A549 treated with Hydrocortisone at 1 μM for 4 hours (cell line): ENCODE measurements at places on chromosomes 5 and 9. TPM values are rescaled to one million over a fixed set of nuclear protein-coding genes. Genes with fewer than 3 reads are reported as not detected.

MAMDC2 gene
- 0.16 to 0.35 TPM (median 0.28 TPM) in 5 replicates for total RNA-seq

DEPDC1B gene
- 13.2 to 17.6 TPM (median 15.0 TPM) in 5 replicates for total RNA-seq

OR1Q1 gene
- total RNA-seq, result not detected in 5 replicates

IFNA13 gene
- total RNA-seq, result not detected in 5 replicates

PCDHB13 gene
- total RNA-seq, result 0.06 to 0.09 TPM (median 0.09 TPM) in 4 of 5 replicates, not detected in the other

ANAPC2 gene
- 26.9 to 35.9 TPM (median 31.9 TPM) in 5 replicates for total RNA-seq

TNFSF15 gene
- total RNA-seq, result 0.08 to 0.14 TPM (median 0.10 TPM) in 5 replicates

S1PR3 gene
- 85.7 to 98.5 TPM (median 95.8 TPM) in 5 replicates for total RNA-seq

FST gene
- total RNA-seq, result 1.3 to 2.3 TPM (median 1.9 TPM) in 5 replicates

IFNK gene
- 0.09 TPM in 1 of 5 replicates, not detected in the others for total RNA-seq

NCBP1 gene
- 23.8 to 27.8 TPM (median 26.1 TPM) in 5 replicates for total RNA-seq

ANKRD31 gene
- 0.03 to 0.07 TPM (median 0.05 TPM) in 5 replicates for total RNA-seq

C7 gene
- total RNA-seq, result not detected in 5 replicates

PRRC1 gene
- 40.7 to 52.5 TPM (median 49.7 TPM) in 5 replicates for total RNA-seq

HSPB3 gene
- total RNA-seq, result 0.23 TPM in 1 of 5 replicates, not detected in the others

TNC gene
- 0.42 to 1.8 TPM (median 0.87 TPM) in 5 replicates for total RNA-seq

IL4 gene
- not detected in 5 replicates for total RNA-seq

OMD gene
- not detected in 5 replicates for total RNA-seq
